ENCODE measurements at places on chromosomes 3 and 15. TPM values are rescaled to one million over a fixed set of nuclear protein-coding genes. Genes with fewer than 3 reads are reported as not detected.

The GANC gene
- total RNA-seq = 11.2 TPM

DNA sequence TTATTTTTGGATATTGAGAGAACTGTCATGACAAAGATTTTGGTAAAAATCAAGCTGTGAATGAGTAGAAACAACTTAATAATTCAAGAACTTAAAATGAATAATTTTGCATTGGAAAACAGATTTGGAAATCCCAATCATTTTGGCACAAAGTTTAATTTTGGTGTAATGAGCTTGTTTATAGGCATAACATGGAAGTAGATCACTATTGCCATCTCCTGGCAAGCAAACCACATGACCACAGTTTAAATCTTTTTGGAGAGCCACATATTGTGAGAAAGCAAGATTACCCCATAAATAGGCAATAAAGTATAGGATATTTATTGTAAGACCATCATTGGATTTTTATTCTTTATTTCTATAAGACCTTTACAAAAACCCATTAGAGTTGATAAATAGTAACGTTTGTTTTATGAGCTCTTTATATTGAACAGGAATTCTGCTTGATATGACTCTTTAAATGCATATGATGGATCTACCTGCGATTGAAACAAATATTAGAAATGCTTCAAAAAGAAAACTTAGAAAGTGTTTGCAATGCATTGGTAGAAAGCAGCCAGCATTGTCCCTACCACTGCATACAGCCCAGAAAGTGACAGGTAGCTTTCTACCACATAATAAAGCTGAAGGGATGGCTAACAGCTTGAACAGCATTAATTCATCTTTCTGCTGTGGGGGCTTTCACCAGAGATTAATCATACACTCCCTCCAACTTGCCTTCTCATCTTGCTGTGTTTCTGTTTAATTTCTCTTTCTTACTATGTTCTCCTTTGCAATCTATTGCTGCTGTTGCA is 766.8 kb downstream of the TBL1XR1 start:
- DNase-seq = peak; percentile 18

DNA sequence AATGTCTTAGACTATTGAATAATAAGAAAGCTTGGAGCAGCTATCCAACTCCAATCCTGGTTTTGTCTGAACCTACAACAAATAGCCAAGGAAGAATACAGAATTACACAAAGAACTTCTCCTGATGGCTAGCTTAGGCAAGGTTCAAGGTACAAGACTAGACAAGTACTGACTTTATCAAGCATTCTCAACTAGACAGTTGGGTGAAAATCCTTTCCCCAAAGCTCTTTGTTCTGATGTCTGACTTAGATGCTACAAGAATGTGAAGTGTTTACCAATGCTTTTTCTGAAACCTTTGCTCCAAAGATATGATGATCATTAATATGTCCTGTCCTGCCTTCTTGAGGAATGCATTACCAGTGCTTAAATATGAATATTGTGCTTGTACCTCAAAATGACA is 113.8 kb downstream of the ANXA2 start:
- DNase-seq = no peak

- no peak for DNase-seq
Measured at GRCh38 chr15:29959384-29960137, 123.2 kb upstream of the GOLGA8J start.

DNA sequence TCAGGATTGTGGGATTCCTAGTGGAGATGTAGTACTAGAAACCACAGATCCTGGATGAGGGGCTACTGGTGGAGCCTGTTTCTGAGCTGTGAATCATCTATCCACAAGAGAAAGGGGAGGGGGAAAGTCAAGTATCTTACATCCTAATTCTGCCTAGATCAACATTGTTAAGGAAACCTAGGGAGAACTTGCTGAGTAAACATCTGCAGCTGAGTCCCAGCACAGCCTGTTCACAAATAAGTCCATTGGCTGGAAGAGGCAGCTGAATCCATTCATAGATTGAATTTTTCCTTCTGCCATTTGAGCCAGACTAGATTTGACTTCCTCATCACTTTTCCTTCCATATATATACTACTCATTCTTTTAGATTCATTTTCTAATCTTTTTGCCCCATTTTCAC is 460.5 kb downstream of the TUSC7 start:
- DNase-seq = peak; percentile 6

- DNase-seq = no peak
Measured at GRCh38 chr15:73723191-73723590, 30.0 kb downstream of the INSYN1 start.

DNA sequence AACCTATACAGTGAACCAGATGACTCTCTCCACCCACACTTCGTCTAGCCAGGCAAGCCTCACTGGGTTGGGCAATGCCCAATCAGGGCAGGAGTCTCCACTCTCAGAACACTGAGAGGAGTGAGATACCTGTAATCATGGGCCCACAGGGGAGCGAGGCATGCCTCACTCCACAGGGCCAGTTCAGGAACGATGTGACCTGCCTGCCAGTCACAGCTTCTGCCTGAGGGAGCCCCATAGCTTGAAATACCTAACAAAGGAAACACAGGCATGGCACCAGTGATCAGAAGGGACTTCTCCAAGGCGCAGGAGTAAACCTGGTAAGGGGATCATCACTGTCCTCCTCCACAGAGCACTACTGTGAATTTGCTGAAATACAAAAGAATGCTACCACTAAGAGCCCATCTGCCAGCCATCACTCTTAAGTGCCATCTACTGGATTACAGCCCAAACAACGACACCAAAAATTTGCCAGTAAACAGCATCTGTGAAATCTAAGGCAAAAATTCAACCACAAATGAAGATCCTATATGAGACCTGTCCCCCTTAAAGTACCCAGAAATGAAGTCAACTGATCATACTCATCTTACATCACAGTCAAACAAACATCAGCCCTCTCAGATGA is 689.9 kb upstream of the SEMA6D start:
- DNase-seq = peak; percentile 4

DNA sequence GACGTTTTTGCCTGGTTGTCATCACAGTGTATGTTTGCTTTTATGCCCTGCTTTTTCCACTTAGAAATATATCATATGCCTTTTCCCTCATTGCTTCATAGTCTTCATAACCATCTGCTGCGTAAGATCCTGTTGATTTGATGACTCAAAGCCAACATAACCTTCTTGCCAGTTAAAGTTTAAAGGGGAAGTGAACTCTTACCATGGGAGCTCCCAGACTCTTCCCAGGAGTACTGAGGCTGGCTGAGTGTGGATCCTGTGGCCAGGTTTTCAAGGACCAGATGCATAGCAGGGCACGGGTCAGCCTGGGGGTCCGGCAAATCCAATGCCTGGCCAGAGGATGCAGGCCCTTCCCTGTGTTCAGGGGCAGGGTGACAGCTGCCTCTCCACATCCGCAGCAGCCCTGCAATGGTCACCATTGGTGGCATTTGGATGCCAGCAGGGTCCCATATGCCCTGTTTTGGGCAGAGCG is 42.0 kb upstream of the SACM1L start:
- DNase-seq = no peak

DNA sequence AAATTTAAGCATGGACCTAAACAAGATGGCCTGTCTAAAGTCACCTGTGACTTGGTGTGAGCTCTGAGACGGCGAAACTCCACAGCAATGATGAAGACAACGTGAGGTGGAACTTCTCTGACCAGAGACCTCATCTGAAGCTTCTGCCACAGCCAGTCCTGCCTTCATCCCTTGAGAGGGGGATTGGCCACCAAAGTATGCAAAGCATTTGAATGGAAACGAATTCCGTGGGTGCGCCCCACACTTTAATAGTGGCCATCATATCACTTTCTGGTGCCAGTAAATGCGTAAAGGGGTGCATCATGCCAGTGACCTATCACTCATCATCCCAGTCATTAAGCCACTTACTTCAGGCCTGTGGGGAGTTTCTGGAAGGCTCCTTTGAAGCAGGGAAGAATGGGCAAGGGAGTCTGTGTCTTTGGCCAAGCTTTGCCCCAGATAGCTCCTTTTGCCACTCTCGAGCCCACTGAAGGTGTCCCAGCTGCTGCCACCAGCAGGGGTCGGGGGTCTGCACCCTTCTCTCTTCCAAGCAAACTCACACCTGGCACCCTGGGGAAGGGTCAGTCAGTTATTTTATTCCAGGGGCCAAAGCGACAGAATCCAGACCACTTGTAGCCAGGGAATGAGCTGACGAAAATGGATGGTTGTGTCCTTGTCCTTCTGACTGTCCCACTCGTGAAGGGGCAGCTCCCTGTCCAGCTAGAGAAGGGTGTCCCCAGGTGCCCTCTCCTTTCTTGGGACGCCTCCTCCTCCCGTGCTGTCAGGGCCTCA is 17.7 kb downstream of the MUC20 start:
- peak; percentile 30 for DNase-seq

Data from H7 (cell line).